ENCODE measurements at places on chromosomes 12 and 14. TPM values are rescaled to one million over a fixed set of nuclear protein-coding genes. Genes with fewer than 3 reads are reported as not detected.
A peak's percentile ranks its signal among the peaks of the same experiment; 100 is the strongest.

RNASE3 gene
- total RNA-seq: not detected

GAS2L3 gene
- total RNA-seq: 13.9 TPM

GPHB5 gene
- not detected for total RNA-seq

IFI27 gene
- total RNA-seq: 1.9 TPM

RAB21 gene
- total RNA-seq: 16.7 TPM

- DNase-seq: no peak
Observed at GRCh38 chr12:14714437-14714836, 18.0 kb upstream of the GUCY2C start.

DNA sequence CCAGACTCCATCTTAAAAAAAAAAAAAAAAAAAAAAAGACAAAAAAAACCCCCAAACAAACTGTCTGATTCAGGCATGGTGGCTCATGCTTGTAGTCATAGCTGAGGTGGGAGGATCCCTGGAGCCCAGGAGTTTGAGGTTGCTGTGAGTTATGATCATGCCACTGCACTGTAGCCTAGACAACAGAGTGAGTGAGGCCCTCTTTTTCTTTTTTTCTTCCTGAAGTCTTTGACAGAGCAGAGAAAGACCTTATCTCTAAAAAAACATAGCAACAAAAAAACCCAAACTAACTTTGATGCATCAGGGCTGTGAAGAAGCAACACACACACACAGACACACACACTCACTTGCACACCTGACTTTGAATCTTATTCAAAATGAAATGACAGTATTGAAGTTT is 7.7 kb upstream of the AMN1 start:
- peak; percentile 82 for DNase-seq

DNA sequence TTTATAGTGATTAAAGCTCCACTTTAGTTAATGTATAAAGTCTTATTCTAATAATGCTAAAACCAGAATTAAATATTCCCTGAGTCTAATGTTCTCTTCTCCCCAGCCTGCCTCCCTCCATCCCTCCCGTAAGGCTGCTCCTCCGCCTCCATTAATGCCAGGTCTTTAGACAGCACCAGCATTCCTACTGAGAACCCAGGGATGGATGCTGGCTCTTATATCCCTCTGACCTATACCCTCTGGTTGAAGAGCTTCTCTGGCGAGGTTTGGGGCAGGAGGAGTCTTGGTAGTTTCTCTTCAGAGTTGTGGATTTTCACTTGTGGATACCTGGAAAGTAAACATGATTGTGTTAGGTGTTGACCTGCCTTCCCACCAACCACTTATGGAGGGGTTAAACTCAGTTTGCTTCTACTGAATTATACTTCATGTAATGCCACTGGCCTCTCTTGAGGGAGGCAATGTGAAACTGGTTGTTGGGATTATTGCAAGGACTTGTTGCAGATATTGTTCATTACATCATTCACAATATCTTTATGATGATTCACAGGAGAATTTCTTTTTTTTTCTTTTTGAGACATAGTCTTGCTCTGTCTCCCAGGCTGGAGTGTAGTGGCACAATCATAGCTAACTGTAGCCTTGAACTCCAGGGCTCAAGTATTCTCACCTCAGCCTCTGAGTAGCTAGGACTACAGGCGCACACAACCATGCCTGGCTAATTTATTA is 11.1 kb upstream of the SMAGP start:
- no peak for DNase-seq

GRCh38 chr14:29355846-29356245 is 571.8 kb downstream of the PRKD1 start:
- DNase-seq: no peak

DNA sequence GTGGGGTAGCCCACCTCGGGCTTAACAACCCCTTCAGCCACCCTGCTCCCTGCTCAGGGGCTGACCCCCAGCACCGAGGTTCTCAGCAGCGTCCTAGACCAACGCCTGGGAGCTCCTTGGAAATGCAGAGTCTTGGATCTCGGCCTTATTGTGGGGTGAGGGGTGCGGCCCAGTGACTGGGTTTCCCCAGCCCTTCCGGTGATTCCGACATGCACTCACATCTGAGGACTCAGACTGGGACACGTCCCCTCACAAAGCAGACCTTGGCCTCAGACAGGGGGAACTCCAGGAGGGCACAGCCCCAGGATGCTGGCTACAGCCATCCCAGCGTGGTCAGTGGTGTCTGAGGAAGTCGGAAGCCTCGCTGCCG is 117.7 kb downstream of the RFLNA start:
- no peak for DNase-seq

- DNase-seq: peak; percentile 64
Observed at GRCh38 chr12:47376927-47377326, 297.2 kb upstream of the AMIGO2 start.

DNA sequence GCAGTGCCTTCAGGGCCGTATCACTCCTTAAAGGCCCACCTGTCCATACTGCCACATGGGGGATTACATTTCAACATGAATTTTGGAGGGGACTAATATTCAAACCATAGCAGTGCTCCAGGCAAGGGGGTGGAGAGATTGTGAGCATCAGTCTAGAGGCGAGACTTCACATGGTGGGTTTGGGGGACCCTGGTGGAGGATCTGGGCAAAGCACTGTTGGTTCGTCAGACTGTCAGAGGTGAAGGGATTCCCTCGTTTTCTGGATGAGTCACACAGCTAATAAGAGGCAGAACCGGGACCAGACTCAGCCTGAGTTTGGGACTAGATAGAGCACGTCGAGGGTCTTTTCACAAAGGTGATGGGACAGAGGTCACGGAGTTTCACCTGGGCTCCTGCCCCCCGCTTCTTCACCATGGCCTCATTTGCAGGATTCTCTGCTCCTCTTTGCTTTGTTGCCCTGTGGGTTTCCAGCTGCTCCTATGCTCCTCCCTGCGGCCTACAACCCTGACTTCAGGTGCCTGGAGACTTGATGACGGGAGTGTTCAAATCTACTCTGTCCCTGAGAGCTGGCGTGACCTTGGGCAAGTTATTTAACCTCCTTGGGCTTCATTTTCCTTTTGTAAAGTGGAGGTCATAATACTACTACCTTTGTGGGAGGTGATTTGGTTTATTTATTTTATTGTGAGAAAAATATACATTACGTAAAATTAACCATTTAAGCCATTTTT is 41.5 kb downstream of the TEAD4 start:
- no peak for DNase-seq

DNA sequence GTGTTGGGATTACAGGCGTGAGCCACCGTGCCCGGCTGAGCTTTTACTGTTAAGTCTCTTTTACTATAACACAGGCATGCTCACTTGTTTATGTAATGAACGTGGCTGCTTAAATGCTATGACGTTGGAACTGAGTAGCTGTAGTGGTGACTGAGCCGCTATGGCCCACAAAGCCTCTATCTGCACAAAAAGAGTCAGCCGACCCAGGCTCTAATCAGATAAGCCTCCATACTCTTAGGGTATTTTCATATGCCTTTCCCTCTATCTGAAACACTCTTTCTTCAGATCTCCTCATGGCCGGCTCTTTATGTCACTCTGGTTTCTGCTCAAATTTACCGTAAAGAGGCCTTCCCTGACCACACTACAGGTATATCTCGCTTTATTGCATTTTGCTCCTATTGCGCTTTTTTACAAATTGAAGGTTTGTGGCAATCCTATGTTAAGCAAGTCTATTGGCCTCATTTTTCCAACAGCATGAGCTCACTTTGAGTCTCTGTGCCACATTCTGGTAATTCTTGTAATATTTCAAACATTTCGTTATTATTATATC is 8.0 kb downstream of the SLC2A14 start:
- DNase-seq: no peak

DNA sequence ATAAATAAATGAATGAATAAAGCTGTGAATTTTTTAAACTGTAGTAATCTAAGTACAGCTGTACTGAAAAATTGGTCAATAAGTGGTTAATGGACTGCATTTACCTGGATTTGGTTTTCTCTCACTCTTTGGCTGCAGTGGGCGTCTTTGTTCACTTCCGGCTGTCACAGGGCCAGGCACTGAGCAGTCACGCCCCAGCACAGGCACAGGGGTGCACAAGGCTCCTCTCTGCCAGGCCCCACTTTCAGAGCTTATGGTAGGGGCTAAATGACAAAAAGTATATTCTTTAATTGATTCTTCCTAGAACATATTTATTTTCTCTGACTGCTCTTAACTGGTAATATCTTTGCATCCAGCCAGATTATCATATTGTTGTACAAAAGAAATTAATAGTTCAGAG is 70.6 kb upstream of the DYNC1H1 start:
- DNase-seq: no peak
